ENCODE measurements at places on chromosomes 2 and 18.

DNA sequence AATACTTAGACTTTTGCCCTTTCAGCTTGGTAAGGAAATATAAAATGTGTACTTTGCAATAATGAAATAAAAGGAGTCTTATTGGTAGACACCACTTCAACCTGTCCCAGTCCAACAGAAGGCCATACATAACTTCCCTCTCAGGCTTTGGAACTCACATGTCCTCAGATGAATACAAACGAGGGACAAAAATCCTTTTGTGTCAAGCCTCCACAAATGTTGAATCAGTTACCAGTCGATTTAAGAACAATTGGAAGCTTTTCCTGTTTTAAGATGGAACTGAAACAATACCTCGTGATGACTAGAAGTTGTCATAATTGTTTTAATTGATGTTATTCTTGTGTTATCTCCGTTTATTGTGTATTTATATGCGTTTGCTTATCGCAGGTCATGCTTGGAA lies 385.1 kb upstream of the POU3F3 start:
- H3K27me3 ChIP-seq: no peaks in the 10 kb centered on the region
- no peak overlapping the region for H3K27ac ChIP-seq
- no peaks in the 10 kb centered on the region for H3K4me1 ChIP-seq

GRCh38 chr2:100240386-100240785 lies 81.9 kb downstream of the LONRF2 start:
- no peaks in the 10 kb centered on the region for H3K36me3 ChIP-seq
- H3K4me1 ChIP-seq: peaks cover 4% of the 10 kb centered on the region
- DNase-seq: no peak

- H3K4me3 ChIP-seq: no peak overlapping the region
- H3K27me3 ChIP-seq: no peaks in the 10 kb centered on the region
- no peaks in the 10 kb centered on the region for H3K36me3 ChIP-seq
- H3K4me1 ChIP-seq: no peaks in the 10 kb centered on the region
- no peak overlapping the region for H3K27ac ChIP-seq
- no peak for DNase-seq
Measured at GRCh38 chr2:72095364-72095763, 52.3 kb downstream of the CYP26B1 start.

- no peak overlapping the region for H3K27ac ChIP-seq
- no peaks in the 10 kb centered on the region for H3K27me3 ChIP-seq
- no peaks in the 10 kb centered on the region for H3K36me3 ChIP-seq
- no peaks in the 10 kb centered on the region for H3K4me1 ChIP-seq
- DNase-seq: peak; percentile 89
- no peak overlapping the region for H3K4me3 ChIP-seq
Measured at GRCh38 chr18:73245345-73245744, 377.6 kb upstream of the NETO1 start.

- no peak overlapping the region for H3K27ac ChIP-seq
- no peaks in the 10 kb centered on the region for H3K27me3 ChIP-seq
- no peak overlapping the region for H3K4me3 ChIP-seq
- H3K36me3 ChIP-seq: no peaks in the 10 kb centered on the region
- DNase-seq: no peak
Measured at GRCh38 chr18:41753826-41754225, 201.2 kb upstream of the PIK3C3 start.

GRCh38 chr2:8643996-8644356 lies 37.9 kb upstream of the ID2 start:
- no peaks in the 10 kb centered on the region for H3K4me1 ChIP-seq
- H3K27ac ChIP-seq: no peak overlapping the region
- DNase-seq: no peak
- H3K27me3 ChIP-seq: no peaks in the 10 kb centered on the region

- DNase-seq: peak; percentile 8
- H3K27me3 ChIP-seq: peaks cover 7% of the 10 kb centered on the region
- H3K36me3 ChIP-seq: no peaks in the 10 kb centered on the region
- no peaks in the 10 kb centered on the region for H3K4me1 ChIP-seq
Measured at GRCh38 chr2:9952286-9952737, 819 bp downstream of the GRHL1 start.

- no peaks in the 10 kb centered on the region for H3K4me1 ChIP-seq
- no peak for DNase-seq
- no peak overlapping the region for H3K4me3 ChIP-seq
- H3K27me3 ChIP-seq: no peaks in the 10 kb centered on the region
Measured at GRCh38 chr2:201568217-201568820, 75.0 kb downstream of the TMEM237 start.

DNA sequence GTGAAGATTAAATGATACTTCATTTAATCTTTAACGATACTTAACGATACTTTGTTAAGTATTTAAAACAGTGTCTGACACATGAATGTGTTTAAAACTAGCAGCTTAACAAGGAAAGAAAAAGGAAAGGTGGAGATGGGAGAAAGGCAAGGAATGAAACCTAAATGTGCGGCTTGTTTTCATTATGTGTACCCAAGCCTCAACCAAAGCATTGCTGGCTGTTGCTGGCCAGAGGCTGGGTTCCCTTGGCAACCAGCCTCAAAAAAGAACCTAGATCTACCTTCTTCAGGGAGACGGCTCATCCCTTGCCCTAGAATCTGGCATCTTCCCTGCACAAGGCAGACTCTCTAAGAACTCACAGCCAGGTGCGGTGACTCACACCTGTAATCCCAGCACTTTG lies 13.8 kb upstream of the PCBP1 start:
- H3K27ac ChIP-seq: no peak overlapping the region
- H3K4me1 ChIP-seq: no peaks in the 10 kb centered on the region
- no peaks in the 10 kb centered on the region for H3K27me3 ChIP-seq

DNA sequence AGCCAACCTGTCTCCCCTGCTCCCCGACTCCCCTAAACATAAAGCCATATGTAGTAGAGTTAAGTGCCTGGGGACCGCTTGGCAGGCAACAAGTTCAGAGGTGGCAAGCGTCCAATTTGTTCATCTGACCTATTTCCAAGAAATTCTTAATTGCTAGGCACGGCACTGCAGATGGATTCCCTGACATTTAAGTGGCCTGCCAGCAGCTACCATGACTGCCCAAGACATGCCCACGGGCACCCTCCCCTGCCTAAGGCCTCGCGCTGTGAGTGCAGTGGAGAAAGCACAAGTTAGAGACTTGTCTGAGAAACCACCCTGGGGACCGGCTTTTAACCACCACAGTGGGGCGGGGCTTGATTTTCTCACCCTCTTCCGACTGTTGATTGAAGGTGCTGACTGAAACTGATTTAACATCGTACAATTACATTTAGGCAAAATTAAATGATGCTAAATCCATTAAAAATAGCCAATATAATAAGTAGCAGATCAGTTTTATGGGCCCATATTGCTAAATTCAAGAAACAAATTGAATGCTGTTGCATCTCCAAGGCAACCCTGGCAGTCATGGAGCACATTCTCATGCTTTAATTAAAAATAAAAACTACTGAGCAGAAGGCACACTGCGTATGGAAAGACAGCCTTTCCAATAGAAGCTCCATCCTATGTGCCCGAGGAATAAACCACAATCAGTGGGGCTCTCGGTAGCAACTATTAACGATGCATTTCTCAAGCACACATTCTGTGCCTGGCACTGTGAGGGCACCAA lies 163.6 kb upstream of the ACAA2 start:
- H3K27ac ChIP-seq: no peak overlapping the region
- no peak for DNase-seq
- no peaks in the 10 kb centered on the region for H3K4me1 ChIP-seq
- no peaks in the 10 kb centered on the region for H3K27me3 ChIP-seq
- H3K4me3 ChIP-seq: no peak overlapping the region

DNA sequence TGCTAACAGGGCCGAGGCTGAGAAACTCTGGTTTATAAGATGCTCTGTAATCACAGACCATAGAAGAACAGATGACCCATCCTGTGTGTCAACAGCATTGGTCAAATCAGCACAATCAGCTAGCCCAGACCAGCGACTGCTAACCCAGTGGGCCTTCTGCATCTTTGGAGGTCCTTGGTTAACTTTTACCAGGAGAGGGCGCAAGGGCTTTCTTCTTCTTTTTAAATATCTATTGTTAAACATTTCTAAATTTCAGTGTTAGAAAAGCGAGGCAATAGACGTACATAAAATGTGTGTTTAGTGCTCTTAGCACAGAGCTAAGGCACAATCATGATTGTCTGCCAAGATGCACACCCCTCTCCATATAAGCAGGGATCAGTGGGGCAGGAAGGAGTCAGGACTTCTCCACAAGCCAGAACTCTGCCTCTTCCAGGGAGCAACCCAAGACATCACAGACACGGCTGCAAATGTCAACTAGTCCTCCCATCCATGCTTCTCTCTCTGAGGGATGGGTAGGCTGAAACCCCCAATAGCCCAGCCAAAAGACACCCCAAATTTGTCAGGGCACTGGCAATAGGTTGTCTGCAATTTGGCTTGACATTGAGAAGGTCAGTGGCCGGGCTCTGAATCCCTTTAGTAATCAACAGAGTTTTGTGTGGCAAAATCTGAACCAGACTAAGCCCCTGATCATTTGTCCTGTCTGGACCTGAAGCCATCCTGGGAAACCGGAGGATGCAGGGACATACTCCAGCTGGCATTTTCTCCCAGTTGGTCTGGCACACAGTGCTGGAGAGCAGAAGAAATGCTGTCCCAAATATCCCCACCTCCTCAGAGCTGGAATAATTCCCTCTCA lies 188.2 kb downstream of the BCL2 start:
- no peaks in the 10 kb centered on the region for H3K4me1 ChIP-seq
- no peak overlapping the region for H3K27ac ChIP-seq
- no peaks in the 10 kb centered on the region for H3K27me3 ChIP-seq
- H3K4me3 ChIP-seq: no peak overlapping the region

DNA sequence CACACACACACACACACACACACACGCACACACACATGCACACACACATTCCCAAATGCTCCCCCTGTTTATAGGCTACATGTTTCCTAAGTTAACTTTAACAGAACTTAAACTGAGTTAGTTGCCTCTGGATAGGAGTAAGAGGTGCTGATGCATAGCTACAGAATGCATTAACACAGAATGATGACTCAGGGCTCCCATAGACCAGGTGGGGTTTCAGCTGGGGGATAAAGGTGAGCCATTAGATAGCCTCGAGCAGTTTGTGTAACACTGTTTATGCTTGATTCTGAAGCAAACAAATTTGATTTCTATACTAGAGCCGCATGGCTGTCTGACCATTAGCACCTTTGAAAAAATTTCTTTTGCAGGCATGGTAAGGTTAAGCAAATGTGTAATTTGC lies 741.0 kb downstream of the PLCL1 start:
- H3K4me1 ChIP-seq: no peaks in the 10 kb centered on the region
- H3K36me3 ChIP-seq: no peaks in the 10 kb centered on the region
- H3K27me3 ChIP-seq: no peaks in the 10 kb centered on the region
- peak; percentile 53 for DNase-seq
- no peak overlapping the region for H3K27ac ChIP-seq
- H3K4me3 ChIP-seq: no peak overlapping the region

DNA sequence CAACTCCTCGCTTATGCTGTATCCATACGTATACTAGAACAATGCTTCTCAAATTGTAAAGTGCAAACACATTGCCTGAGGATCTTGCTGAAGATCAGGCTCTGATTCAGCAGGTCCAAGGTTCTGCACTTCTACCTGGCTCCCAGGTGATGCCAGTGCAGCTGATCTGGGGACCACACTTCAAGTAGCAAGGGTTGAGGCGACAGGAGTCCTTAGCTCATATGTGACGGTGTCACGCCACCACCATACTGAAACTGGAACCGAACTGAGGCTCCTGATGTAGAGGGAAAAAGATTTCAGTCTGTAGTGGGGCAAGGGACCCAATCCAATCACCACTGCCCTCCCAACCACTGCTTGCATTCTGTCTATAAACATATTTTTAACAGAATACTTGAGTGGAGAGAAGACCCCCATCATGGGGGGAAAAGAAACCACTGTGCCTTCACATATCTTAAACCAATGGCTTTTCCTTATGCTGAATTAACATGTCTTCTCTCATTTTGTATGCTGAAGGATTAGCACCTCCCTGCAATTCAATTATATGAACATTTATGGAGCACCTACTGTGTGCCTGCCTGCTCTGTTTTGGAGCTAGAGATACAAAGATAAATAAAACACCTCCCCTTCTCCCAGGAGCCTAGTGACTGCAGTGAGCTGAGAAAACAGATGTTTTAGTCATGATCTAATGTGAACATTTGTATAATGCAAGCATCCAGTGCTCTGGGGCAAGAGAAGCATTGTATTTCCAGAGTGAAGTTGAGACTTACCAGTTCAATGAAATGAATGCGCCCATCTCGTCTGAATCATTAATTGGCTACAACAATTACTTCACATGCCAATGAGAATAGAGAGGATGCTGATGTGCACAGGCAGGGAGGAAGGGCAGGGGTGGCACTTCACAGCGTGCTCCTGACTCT lies 6.6 kb upstream of the ASAP2 start:
- no peak for DNase-seq
- no peaks in the 10 kb centered on the region for H3K36me3 ChIP-seq
- H3K4me3 ChIP-seq: no peak overlapping the region
- H3K4me1 ChIP-seq: no peaks in the 10 kb centered on the region
- H3K27me3 ChIP-seq: no peaks in the 10 kb centered on the region

DNA sequence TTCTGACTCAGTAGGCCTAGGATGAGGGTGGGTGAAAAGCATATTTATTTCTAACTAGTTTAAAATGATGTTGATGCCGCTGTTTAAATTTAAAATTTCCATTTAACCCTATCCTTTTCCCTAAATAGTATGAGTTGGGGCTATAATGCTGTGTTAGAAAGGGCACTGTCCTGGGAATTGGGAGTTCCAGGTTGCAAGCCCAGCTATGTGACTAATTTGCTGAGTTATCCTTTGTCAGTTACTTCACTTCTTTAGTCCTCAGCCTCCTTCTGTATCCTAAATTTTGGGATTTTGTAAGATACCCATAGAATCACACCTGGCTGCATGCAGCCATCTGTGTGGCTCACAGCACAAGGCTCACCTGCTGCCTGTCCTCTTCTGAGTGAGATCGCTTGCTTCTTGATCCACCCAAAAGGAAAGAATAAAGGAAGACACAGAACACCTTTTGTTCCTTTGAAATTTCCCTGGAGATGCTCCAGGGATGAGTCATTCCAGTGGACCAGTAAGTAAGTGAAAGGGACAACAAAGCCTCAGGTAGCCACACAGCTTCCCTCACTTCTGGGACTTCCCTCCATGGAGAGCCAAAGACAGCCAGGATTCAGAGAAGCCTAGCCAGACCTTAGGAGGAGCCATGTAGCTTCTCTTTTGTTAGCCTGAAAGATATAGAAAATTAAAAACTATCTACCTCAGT lies 97.2 kb downstream of the DTNA start:
- H3K4me3 ChIP-seq: no peak overlapping the region
- H3K27ac ChIP-seq: no peak overlapping the region
- peak; percentile 95 for DNase-seq
- peaks cover 3% of the 10 kb centered on the region for H3K4me1 ChIP-seq

- H3K4me1 ChIP-seq: no peaks in the 10 kb centered on the region
- H3K36me3 ChIP-seq: no peaks in the 10 kb centered on the region
- DNase-seq: no peak
- H3K4me3 ChIP-seq: no peak overlapping the region
- no peaks in the 10 kb centered on the region for H3K27me3 ChIP-seq
Measured at GRCh38 chr18:62458868-62459716, 63.7 kb upstream of the ZCCHC2 start.

Data from mesendoderm (in vitro differentiated cells).